MCF 10A (cell line): ENCODE measurements at places on chromosomes 6 and 20.

GRCh38 chr20:63196768-63197470 lies 19.0 kb downstream of the YTHDF1 start:
- peaks cover 61% of the 10 kb centered on the region for H3K36me3 ChIP-seq
- no peak overlapping the region for H3K27ac ChIP-seq
- DNase-seq, result no peak
- H3K4me1 ChIP-seq, result no peaks in the 10 kb centered on the region

GRCh38 chr20:46215913-46216707 lies 92.2 kb downstream of the CDH22 start:
- peaks cover 13% of the 10 kb centered on the region for H3K4me1 ChIP-seq
- H3K4me3 ChIP-seq, result no peak overlapping the region
- no peaks in the 10 kb centered on the region for H3K36me3 ChIP-seq
- no peak overlapping the region for H3K27ac ChIP-seq
- no peaks in the 10 kb centered on the region for H3K27me3 ChIP-seq

GRCh38 chr6:16735014-16735413 lies 26.2 kb downstream of the ATXN1 start:
- H3K27me3 ChIP-seq, result no peaks in the 10 kb centered on the region
- H3K4me3 ChIP-seq, result no peak overlapping the region
- peaks cover 27% of the 10 kb centered on the region for H3K4me1 ChIP-seq
- DNase-seq, result no peak

- H3K4me1 ChIP-seq, result peaks cover 10% of the 10 kb centered on the region
- DNase-seq, result peak; percentile 63
- no peak overlapping the region for H3K4me3 ChIP-seq
- no peaks in the 10 kb centered on the region for H3K27me3 ChIP-seq
Observed at GRCh38 chr20:51014797-51015722, 7.8 kb downstream of the KCNG1 start.

DNA sequence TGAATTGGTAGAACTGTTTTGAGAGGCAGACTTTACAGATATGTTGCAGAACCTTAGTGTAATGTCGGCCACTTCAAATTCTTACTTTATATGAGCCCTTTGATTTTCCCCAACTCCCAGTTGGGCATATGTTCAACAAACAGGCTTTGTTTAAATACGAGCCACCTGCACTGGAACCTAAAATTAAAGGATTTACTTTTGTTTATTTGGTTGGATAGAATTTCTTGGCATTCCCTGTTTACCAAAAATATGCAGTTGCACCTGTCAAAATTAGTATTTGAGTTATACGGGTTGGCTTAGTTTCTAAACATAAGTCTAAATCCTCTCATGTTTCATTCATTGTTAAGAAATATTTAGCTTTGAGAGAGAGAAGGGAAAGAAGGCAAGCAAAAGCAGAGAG lies 2.4 kb upstream of the GLYATL3 start:
- H3K27ac ChIP-seq, result no peak overlapping the region
- H3K36me3 ChIP-seq, result no peaks in the 10 kb centered on the region
- H3K27me3 ChIP-seq, result no peaks in the 10 kb centered on the region
- H3K4me3 ChIP-seq, result no peak overlapping the region
- no peaks in the 10 kb centered on the region for H3K4me1 ChIP-seq
